ENCODE measurements at places on chromosomes 2 and 18.

GRCh38 chr2:224838335-224838734 is 122.2 kb upstream of the CCDC195 start:
- no peak for DNase-seq

DNA sequence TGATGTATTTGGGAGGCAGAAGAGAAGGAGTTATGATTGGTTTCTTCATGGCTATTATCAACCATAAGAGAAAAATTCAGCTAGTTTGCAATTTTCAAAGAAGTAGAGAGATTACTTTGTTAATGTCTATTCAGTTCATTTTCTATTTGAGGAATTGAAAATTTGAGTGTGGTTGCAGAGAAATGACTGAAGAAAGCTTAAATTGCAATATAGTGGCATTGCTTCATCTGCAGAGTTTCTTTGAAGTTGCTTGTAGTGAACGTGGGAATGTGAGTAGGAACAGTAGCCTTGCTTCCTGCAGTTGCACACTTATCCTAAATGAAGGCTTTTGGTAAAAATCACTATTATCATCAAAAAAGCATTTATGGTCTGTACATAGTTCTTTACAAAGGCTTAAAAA is 14.7 kb upstream of the CYRIA start:
- DNase-seq: no peak

- DNase-seq: no peak
Observed at GRCh38 chr2:176552501-176553135, 283.4 kb downstream of the MTX2 start.

- no peak for DNase-seq
Observed at GRCh38 chr2:20728114-20728758, 61.3 kb downstream of the GDF7 start.

DNA sequence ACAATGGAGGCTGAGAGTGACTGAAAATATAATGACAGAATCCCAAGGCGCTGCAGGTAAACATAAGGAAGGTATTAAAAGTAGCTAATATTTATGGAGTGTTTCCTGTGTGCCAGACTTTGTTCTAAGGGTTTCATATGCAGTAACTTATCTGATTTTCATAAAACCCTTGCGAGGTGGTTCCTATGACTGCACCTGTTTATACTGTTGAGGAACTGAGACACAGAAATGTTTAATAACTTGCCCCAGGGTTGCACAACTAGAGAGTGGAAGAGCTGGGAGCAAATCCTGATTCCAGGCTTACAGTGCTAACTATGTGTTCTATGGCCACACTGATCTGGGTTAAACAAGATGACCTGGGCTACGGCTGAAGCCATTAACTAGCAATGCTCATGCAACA is 2.4 kb downstream of the SP110 start:
- no peak for DNase-seq

DNA sequence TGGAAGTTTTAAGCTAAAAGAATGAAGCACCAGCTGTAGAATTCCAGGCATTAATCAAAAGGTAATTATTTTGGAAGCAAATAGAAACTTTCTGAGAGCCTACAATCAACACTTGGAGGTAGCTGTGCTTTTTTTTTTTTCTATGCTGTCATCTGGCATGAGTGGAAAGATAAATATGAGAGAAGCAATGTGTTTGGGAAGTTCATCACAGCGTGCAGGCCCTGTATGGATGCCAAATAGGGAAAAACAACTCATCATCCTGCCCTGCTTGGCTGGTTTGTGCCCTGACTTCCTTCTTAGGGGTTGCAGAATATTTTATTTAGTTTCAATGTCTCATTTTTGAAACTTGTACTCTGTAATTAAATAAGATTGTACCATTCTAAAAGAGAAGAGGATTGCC is 437.4 kb downstream of the PIK3C3 start:
- no peak for DNase-seq

DNA sequence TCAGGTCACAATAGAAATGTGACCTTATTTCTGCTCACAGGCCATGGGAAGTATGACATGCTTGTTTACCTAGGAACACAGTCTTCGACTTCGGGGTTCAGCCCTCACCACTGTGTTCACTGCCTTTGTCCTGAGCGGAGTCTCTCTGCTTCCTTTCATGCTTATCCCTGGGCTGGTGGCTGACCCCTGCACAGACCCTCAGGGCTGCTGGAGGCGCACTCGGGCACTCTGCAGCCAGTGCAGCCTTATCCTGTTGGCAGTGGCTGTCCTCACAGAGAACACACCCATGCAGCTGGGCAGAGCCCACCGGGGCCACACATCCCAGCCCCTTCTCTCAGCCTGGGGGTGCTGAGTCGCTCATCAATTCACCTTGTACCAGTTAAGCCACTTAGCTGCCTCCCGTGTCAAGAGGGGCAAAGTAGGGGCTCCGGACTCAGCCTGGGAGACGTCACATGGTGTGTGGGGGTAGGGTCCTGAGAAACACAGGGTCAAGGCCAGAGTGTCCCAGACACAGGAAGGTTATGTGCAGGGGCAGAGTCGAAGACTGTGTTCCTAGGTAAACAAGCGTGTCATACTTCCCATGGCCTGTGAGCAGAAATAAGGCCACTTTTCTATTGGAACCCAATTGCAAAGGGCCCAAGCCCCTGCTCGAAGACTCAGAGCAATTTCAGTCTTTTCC is 107.5 kb downstream of the FAM210A start:
- DNase-seq: no peak

DNA sequence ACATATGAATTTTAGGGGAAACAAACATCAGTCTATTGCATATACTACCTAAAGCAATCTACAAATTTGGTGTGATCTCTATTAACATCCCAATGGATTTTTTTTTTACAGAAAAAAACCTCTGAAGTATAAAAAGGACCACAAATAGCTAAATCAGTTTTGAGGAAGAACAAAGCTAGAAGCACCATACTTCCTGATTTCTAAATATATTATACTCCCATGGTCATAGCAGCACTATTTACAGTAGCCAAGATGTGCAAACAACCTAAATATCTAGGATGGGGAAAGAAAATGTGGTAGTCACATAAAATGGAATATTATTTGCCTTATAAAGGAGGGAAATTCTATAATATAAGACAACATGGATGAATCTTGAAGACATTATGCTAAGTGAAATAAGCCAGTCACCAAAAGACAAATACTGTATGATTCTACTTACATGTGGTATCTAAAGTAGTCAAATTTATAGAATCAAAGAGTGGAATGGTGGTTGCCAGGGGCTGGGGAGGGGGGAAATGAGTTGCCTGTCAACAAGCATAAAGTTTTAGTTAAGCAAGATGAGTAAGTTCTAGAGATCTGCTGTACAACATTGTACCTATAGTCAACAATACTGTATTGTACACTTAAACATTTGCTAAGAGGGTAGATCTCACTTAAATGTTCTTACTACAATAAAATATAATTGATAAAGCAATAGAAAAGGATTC is 17.6 kb upstream of the CASP8 start:
- DNase-seq: no peak

- DNase-seq: no peak
Observed at GRCh38 chr2:134438371-134438770, 184.5 kb downstream of the MGAT5 start.

DNA sequence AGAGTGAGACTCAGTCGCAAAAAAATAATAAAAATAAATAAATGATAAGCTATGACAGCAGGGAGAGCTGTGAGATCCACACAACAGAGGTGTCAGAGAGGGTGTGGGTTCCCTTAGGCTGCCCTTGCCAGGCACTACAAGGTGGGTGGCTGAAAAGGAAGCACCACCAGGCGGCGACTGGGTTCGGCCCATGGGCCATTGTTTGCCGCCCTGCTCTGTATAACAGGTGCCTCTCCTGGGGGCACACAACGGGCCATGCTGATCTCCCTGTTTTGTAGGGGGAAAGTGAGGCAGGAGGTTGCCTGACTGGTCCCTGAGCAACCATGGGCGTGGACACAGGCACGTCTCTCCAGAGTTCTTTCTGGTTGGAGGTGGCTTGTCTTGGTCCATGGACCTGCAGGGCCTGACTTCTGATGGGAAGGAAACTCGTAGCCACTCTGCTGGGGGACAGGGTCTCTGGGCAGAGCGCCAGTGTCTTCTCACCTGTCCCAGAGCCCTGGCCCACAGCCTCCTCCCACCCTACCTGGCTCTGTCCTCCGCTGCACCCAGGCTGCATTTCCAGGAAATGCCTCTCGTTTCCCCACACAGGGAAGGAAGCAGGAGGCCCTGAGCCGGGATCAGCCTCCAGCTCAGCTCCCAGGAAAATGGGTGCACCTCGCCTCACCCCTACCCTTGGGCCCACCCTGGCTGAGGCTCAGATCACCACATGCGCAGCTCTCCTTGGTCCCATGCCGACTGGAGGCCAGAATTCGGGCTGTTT is 109.6 kb upstream of the ODC1 start:
- no peak for DNase-seq

GRCh38 chr2:3200420-3200939 is 177.1 kb downstream of the EIPR1 start:
- no peak for DNase-seq

- no peak for DNase-seq
Observed at GRCh38 chr2:216671081-216671411, 24.3 kb downstream of the IGFBP5 start.

GRCh38 chr2:120678251-120678650 is 57.4 kb upstream of the GLI2 start:
- no peak for DNase-seq

DNA sequence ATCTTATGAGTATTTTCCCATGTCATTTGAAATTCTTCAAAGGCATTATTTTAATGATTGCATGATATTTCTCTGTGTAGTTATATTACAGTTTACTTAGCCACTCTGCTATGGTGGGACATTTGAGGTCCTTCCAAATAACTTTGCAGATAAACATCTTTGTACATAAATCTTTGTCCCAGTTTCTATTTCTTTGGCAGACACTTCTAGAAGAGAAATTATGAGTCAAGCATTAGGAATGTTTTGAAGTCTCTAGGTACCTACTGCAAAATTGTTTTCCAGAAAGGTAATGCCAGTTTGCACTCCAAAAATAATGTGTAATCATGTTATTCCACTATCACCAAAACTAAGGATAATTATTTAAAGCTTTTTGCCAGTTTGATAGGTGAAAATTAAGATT is 149.7 kb downstream of the EN1 start:
- no peak for DNase-seq

GRCh38 chr2:199201539-199201938 is 256.2 kb downstream of the SATB2 start:
- DNase-seq: no peak

GRCh38 chr2:138306626-138307025 is 194.9 kb upstream of the SPOPL start:
- no peak for DNase-seq

GRCh38 chr2:161237392-161238264 is 70.6 kb upstream of the PSMD14 start:
- no peak for DNase-seq

GRCh38 chr18:45526114-45526841 is 89.0 kb upstream of the SLC14A2 start:
- no peak for DNase-seq

DNA sequence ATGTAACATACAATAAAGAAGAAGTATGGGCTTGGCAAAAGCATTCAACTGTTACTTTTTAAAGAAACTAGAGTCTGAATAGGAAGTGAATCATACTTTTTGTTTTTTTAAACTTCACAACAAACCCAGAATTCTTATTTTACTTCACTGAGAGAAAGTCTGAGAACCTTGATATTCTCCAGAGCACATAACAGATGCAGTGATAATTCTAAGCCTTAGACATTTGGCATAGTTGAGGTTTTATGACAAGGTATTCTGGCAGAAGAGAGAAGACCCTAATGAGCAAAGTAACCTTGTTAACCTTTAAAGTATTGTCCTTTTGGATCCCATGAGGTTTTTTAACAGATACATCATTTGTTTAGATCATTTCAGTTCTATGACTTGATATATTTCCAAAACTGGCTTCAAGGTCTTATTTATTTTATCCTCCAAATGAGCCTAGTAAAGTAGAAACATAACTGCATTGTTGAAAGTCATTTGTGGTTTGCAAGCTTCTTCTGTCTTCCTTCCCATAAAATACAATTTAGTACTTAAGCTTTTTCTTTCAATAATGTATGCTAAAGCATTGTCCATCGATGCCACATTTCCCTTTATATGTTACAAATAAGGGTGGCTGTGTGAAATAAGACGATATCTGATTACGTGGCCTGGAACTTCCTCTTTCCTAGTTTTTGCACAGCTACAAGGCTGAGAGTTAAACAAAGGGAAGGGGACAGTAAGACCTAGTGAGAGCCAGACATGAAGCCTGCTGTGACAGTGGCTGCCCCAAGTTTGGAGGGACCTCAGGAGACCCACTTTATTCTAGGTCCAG is 86.1 kb upstream of the ITPRID2 start:
- no peak for DNase-seq

DNA sequence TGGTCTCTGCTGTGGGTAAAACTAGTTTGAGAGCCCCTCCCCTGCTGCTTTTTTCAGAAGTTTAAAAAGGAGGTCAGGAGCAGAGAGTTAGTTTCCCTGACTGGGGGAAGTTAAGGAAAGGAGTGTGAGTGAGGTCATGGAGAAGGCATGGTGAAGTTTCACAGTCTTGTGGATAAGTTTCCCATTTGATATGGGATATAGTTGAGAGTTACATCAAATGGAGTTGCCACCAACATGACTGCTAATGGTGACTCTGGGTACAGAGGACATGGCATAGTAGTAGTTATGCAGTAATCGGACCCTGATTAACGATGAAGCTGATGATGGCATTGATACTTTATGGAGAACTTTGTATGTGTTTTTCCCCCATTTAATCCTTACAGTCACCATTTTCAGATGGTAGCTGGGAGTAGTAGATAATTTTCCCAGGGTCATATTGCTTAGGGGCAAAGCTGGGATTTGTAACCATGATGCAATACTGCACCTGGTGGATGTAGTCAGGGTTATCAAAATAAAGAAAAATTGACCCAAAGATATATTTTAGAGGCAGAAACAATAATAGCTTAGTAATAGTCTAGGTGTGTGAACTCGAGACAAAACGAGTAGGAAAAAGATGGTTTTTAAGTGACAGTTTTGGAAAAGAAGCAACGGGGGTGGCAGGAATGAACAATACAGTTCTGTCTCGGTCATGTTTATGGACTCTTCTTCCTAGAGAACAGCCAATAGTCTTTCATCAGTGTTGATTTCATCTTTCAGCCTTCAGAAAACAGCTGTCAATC is 74.6 kb downstream of the FMNL2 start:
- no peak for DNase-seq

DNA sequence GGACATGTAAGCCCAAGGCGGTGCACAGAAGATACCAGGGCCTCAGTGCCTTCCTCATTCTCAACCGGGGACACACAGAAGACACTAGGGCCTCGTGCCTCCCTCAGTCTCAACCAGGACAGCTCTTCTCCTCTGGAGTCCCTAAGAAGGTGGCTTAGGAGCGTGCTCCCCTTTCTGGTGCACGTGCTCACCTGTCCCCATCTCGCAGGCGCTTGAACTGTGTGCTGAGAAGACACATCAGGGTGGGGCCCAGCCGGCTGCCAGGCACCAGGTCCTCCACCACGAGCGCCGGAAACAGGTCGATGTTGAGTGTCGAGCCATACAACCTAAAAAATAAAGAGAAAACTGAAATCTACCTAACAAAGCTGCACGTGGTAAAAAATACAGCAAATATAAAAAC is 99.9 kb downstream of the PXDN start:
- DNase-seq: no peak

DNA sequence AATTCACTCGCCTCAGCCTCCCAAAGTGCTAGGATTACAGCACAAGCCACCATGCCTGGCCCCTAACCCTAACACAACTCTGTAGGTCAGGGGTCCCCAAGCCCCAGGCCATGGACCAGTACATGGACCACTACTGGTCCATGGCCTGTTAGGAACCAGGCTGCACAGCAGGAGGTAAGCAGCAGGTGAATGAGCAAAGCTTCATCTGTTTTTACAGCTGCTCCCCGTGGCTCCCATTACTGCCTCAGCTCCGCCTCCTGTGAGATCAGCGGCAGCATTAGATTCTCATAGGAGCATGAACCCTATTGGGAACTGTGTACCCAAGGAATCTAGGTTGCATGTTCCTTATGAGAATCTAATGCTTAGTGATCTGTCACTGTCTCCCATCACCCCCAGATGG is 201.7 kb downstream of the NRP2 start:
- no peak for DNase-seq

Data from stimulated activated CD8-positive, alpha-beta memory T cell treated with anti-CD3 and anti-CD28 coated beads, Interleukin-15, amount 100 ng/mL, for 24 hours (primary cell).